ENCODE measurements at places on chromosomes 12 and 14.
A peak's percentile ranks its signal among the peaks of the same experiment; 100 is the strongest.

DNA sequence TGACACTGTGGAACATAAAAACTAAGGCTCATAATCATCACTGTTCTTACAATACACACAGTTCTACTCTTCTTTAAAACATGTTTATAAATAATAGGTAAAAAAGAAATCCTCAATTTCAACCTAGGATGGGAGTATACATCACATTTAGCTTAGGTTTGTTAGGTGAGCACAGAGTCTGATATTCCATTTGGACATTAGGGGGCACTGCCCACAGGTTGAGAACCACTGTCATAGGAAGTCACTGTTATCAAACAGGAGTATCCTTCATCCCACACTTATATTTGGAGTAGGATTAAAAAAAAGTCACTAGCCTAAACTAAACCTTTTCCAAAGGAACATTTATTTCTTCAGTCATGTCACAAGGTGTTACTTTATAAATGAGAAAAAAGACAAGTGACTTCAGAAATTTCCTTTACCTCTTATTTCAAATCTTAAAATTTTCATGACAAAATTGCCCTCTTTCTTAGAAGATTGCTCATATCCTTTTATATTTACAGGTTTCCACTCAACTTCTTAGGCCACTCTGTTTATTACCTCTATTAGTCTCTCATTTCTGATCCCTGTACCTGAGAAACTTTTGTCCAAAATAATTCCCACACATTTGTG is 240.6 kb downstream of the CPNE8 start:
- DNase-seq = no peak

- no peak for DNase-seq
These were observed 20.5 kb downstream of the SLC38A2 start for GRCh38 chr12:46351886-46352650.

- no peak for DNase-seq
These were observed 4.2 kb downstream of the ACYP1 start for GRCh38 chr14:75059642-75060041.

DNA sequence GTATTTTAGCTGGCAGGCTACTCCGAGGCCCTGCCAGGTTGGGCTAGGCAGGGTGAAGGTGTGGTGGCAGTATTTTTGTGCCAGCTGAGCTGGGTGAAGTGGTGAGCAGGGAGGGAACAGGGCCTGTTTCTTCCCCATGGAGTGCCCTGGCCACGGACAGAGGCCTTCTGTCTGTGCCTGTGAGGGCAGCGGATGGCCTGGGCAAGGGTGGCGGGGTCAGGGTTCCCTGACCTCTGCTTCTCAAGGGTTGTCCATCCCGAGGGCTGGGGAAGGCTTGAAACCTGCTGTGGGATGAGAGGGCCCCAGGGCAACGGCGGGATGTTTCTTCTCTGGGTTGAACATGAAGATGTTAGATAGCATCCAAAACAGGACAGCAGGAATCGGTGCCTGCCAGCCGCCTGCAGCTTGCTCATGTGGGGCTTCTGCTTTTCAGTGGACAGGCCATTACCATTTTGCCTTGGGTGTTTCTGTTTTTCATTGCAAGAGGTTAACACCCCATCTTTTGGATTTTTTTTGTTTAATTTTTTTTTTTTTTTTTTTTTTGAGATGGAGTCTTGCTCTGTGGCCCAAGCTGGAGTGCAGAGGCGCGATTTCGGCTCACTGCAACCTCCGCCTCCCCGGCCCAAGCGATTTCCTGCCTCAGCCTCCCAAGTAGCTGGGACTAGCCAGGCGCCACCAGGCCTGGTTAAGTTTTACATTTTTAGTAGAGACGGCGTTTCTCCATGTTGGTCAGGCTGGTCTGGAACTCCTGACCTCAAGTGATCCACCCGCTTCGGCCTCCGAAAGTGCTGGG is 3.3 kb downstream of the MTA1 start:
- DNase-seq = no peak

GRCh38 chr12:27844366-27845090 is 64.5 kb upstream of the MANSC4 start:
- no peak for DNase-seq

GRCh38 chr12:18363321-18363720 is 102.0 kb downstream of the PIK3C2G start:
- DNase-seq = no peak

DNA sequence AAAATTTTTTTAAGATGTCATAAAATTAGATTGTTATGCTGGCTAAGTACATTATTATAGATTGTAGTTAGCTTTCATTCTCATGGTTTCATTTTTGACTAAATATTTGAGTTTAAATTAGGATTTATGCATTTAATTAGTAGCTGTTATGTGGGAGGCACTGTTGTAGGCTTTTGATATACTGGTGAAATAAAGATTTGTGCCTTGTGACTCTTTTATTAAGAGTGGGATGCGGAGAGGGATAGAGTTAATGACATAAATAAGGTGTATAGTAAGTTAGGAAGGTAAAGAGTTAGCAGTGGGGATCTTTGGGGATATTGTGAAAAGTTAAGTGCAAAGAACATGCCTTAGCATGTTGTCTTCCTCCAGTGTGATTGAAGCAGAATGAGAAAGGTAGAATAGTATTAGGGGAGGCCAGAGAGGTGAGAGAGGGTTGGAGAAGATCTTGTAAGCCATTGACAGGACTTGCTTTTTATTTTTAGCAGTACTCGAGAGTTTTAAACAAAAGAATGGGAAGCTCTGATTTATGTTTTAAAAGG is 8.8 kb downstream of the ARHGAP5 start:
- DNase-seq = no peak

GRCh38 chr12:120194534-120195395 is at the start of gene GCN1:
Gene GCN1, minus strand, starts transcription at chr12:120194715. Its CDS starts 18 bp downstream, at chr12:120194697.
- DNase-seq = peak; percentile 82

- no peak for DNase-seq
These were observed 1206.6 kb upstream of the TMEM132C start for GRCh38 chr12:127060310-127060847.

GRCh38 chr12:26406813-26407212 is 211.4 kb downstream of the SSPN start:
- DNase-seq = no peak

DNA sequence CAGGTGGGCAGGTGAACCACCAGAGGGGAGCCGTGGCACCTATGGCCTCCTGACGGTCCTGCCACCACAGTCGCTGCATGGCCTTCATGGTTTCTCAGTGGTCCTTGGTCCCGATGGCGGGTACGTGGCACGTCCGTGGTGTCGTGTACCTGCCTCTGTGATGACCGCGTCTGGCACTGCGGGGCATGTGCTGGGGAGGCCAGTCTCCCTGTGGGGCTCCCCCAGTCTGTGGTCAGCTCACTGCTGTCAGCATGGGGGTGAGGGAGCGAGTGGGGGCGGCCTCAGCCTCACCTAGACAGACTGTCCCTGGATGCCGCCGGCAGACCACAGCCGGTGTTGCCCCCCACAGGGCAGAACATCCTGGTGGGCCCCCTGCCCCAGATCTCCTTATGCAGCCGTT is 267.2 kb downstream of the SEC23A start:
- no peak for DNase-seq

DNA sequence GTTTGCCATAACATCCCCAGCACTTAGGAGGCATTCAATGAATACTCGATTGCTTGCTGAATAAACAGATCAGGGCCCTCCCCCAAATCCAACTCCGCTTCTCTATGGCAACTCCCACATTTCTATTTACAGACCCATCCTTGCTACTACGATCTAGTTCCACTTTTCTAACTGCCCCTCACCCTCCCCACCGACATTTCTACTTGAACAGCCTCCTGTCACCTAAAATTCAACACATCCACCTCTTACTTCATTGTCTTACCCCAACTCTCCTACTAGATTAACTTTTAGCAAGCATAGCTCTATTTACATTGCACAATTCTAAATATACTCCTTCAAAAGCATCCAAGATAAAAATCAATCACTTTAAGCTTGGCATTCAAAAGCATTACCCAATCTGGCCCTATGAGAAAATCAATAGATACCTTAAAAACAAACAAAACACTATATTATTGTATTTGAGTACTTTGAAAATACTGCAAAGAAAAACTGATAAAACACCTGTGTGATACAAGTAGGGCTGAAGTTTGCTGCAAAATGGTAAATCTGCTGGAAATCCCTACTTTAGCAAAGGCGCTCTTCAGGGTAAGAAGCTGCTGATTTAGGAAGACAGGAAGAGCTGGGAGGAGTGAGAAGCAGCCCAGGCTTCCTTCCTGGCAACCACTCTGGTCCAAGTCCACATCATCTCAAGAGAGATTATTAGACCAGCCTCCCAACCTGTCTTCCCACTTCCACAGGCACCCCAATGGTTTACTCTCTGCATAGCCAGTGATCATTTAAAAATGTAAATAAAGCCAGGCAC is 96.4 kb downstream of the HECTD4 start:
- no peak for DNase-seq

- DNase-seq = no peak
These were observed 9.2 kb downstream of the EXOC3L4 start for GRCh38 chr14:103103461-103104388.

- DNase-seq = no peak
These were observed 96.4 kb downstream of the TMEM260 start for GRCh38 chr14:56676042-56676441.

DNA sequence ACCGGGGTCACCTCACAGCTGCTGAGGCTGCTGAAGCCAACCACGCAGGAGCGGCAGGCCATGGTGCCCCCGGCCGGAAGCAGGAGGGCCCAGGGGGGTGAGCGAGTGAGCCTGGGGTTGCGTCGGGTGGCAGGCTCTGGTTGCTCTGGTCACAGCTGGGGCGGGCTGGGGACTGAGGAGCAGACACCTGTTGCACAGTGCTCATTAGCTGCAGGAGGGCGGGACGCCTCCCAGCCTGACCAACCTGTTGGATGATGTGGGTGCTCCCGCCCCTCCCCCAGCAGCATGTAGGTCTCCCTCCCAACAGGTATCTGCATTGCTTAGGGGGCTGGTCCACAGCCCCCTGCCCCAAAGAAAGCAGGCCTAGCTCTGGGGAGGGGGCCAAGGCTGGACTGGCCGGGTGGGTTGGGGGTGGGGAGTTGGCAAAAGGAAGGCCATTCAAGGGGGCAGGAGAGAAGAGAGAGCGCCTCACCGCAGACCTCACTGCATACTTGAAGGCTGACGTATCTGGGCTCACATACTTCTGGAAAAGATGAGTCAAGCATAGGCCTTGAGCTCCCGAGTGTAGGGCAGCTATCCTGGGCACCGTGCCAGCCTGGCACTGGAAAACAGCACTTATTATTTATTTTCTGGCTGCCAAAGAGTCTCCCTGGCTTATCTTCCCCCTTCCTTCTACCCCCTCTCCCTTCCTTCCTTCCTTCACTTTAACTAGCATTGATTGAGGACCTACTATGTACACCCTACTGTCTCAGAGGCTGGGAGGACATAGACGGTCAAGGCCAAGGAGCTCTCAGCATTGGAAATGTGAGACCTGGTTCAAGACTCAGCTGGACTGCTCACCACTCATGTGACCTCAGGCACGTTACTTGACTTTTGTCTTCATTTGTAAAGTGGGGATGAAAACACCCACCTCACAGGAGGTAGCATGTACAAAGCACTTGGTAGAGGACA is at the start of gene KRT80:
Gene KRT80 (minus strand): TSS at position 174 of the 951 bp plus-strand sequence. CDS start 112 bp downstream, at position 62.
- no peak for DNase-seq

- no peak for DNase-seq
These were observed 611.0 kb downstream of the CCER1 start for GRCh38 chr12:90343966-90344365.

- no peak for DNase-seq
These were observed 63.7 kb downstream of the SH2B3 start for GRCh38 chr12:111469401-111469800.

- no peak for DNase-seq
These were observed 338.0 kb downstream of the RMST start for GRCh38 chr12:97800561-97800960.

- DNase-seq = no peak
These were observed 360.9 kb upstream of the NAV3 start for GRCh38 chr12:77469578-77470333.

- peak; percentile 71 for DNase-seq
These were observed 532 bp downstream of the FKBP11 start for GRCh38 chr12:48924617-48925303.

- no peak for DNase-seq
These were observed 1013.6 kb downstream of the FLRT2 start for GRCh38 chr14:86543521-86543920.

GRCh38 chr12:107859367-107859766 is 84.9 kb downstream of the ASCL4 start:
- no peak for DNase-seq

- no peak for DNase-seq
These were observed 54.7 kb downstream of the FGD4 start for GRCh38 chr12:32454075-32454474.

DNA sequence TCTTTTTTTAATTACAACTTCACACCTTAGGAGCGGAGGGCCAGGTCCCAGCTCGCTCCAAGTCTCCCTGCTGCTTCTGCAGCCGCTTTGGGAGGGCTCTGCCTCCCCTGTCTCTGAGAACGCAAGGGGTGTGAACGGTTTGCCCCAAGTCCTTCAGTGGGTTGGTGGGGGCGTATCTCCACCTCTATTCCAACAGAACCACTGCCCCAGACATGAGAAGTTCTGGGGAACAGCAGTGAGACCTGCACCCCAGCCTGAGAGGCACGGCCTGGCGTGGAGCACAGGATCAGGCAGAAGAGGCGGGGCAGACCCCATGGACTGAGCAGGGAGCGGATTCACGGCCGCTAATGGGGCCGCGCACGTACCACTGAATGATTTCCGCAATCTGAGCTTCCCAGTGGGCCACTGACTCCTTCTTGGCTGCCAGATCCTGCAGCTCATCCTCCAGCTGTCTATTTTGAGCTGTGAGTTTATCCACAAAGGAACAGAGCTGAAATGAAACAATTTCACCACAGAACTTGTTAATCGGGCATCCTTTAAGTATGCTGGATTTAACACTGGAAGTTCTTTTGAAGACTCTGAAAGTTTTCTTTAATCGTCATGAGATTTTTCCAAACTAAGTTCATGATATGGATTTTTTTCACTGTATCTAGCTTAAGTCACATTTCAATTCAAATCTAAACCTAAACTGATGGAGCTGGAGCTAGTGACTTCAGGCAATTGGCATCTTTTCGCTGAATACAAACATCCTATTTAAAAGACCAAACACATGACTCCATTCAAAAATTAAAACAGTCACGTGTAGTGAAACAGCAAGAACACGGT is 44.4 kb downstream of the AMN start:
- no peak for DNase-seq

DNA sequence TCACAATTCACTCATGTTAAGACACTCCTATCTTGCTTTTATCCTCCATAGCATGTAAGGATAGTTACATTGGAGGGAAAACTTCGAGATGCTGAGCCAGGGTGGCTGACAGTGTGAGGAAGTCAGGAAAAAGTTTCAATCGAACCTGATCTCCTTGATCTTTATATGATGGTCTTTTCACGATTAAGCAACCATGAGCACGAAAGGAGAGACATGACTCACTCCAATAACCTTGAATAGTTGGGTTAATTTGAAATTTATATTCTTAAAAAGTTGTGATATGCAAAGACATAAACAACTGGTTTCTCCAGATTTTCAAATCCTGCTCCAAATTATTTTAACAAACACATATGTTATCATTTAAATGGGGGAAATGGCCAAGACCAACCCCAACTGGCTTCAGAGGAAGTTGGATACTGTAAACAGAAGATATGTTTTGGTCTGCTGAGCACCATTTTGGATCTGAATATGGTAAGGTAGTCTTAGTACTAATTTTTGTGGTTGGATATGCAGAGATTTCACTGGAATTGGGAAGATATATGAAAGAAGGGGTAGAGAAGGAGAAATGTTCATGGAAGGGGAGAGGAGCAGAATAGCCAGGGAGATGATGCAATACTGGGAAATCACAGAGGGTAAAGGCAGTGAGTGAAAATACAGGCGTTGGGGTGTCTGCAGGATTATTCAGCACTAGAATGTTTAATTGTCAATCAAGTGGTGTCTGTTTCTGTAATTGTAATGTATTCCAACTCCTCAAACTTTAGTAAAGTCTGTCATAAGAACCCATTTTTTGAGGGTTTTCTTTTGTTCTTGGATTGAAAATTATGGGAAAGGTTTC is 185.2 kb upstream of the SLC38A2 start:
- DNase-seq = no peak

All from stimulated activated naive CD4-positive, alpha-beta T cell treated with Interleukin-2 at 50 U/mL for 16 hours (primary cell).